ENCODE measurements at places on chromosomes 12 and 14.

DNA sequence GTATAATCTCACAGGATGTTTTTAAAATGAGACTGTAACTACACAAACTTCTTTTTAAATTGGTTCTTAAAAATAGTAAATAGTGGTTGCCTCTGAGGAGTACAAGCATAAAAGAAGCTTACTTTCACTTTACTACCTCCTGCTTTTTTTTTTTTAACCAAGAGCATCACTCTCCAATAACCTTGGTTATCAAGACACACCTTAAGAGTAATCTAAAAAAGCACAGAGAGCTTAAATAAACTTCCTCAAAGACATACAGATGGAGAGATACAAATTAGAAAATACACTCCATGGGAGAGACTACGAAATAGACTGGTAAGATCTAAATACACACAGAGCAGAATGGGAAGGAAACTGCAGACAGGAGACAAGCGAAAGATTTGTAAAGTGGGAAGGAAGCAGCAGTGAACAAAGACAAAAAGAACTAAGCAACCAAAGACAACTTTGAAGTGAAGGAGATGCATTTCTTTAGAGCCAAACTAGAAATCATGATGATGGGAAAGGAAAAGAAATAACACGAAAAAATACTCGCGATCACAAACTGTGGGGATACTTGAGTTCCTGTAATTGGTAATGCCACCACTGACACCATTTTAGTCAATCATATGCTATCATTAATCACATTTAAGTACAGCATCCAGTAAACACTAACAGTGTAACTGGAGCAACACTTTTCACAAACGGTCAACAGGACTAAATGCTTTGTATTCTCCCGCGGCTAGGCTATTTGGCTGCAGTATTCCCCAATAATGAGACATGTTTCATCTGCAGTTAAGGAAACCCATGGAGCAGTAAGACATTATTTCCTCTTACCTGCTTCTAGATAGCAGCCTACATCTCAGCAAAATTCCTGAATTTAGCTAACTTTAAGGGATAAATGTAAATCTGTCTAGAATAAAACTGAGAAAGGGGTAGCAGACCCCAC, 8.2 kb downstream of the SINHCAF start:
- no peak for DNase-seq

DNA sequence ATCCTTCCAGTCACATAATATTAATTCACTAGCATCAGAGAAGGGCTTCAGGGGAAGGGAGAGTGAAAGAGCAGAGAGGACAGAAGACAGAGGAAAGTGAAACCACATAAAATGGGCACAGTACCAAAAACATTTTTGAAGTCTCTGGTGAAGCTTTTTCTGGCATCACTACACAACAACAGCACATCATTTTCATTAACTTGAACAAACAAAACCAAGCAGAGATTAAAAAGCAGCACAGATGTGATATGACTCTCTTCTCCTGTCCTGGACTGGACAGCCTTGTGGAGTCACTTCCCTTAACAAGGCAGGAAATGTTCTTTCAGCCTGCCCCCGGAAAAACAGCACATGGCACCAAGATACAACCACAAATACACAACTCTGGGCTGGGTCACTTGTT, 112.0 kb downstream of the TSPAN8 start:
- no peak for DNase-seq

DNA sequence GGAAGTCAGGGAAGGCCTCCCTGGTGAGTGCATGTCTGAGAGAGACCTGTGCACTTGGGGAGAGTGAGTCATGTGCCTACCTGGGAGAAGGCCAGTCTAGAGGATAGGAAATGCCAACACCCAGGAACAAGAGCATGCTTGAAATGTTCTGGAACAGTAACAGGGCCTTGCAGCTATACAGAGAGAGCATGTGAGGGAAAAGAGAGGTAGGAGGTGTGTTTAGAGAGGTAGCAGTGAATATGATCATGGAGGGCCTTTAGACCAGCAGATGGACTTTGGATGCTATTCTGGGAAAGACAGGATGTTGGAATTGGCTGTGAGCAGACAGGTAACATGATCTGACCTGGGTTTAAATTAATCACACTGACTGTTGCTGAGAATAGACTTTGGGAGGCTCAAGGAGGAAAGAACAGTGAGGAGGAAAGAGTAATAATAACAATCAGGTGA, 1143.6 kb downstream of the FLRT2 start:
- no peak for DNase-seq

- DNase-seq = no peak
Observed at GRCh38 chr12:68766646-68767045, 20.7 kb downstream of the SLC35E3 start.

DNA sequence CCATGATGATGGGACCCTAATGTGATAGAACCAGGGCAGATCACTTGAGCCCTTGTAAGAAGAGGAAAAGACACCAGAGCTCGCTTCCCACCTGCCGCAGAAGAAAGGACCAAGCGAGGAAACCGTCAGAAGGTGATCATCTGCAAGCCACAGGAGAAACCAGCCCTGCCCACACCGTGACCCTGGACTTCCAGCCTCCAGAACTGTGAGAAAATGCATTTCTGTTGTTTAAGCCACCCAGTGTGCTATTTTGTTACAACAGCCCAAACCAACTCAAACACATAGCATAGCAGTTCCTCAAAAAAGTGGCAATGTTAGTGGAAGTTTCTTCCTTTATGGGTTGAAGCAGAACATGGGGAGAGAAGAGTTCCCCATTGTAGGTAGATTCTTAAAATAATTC, 107.9 kb upstream of the BCL2L14 start:
- DNase-seq = no peak

All from RKO (cell line).